Diencephalon (tissue), 1 donor: ENCODE measurements at places on chromosomes 7 and 10. TPM values are rescaled to one million over a fixed set of nuclear protein-coding genes. Genes with fewer than 3 reads are reported as not detected.

The CHAT gene
- 2.3 TPM for total RNA-seq

The PRF1 gene
- total RNA-seq: 1.2 TPM

The C10orf143 gene
- total RNA-seq: 1.4 TPM

The FGFR2 gene
- total RNA-seq: 28.4 TPM

The PTPRE gene
- 31.8 TPM for total RNA-seq

The SLC29A4 gene
- total RNA-seq: 18.7 TPM

The PRRT4 gene
- 7.2 TPM for total RNA-seq

The AEBP1 gene
- total RNA-seq: 9.7 TPM

The ENO4 gene
- total RNA-seq: 3.9 TPM

The ACTR3C gene
- total RNA-seq: 4.6 TPM

The UROS gene
- 82.1 TPM for total RNA-seq

The COL17A1 gene
- total RNA-seq: under 0.01 TPM

The STX1A gene
- 68.0 TPM for total RNA-seq

The RP9 gene
- 10.1 TPM for total RNA-seq

The PNLIPRP3 gene
- total RNA-seq: not detected

The CNNM1 gene
- total RNA-seq: 6.5 TPM

The ZNF467 gene
- 3.2 TPM for total RNA-seq

The EBF3 gene
- total RNA-seq: 19.6 TPM

The RBP3 gene
- total RNA-seq: not detected

The CRYGN gene
- total RNA-seq: not detected

The KAZALD1 gene
- 1.2 TPM for total RNA-seq

The PHTF2 gene
- total RNA-seq: 53.1 TPM

The ABCC2 gene
- 1.6 TPM for total RNA-seq

The THSD7A gene
- total RNA-seq: 30.4 TPM

The FAM171A1 gene
- 35.1 TPM for total RNA-seq

The ZNF655 gene
- total RNA-seq: 88.3 TPM

The NME8 gene
- not detected for total RNA-seq

The CREB5 gene
- total RNA-seq: 9.2 TPM

The RBP4 gene
- 6.7 TPM for total RNA-seq

The PCGF5 gene
- 36.9 TPM for total RNA-seq

The AKR1C2 gene
- 21.2 TPM for total RNA-seq

The TMEM139 gene
- total RNA-seq: 0.46 TPM

The PODXL gene
- 13.8 TPM for total RNA-seq

The CRPPA gene
- 11.8 TPM for total RNA-seq

The C10orf105 gene
- 2.1 TPM for total RNA-seq
